ENCODE measurements at places on chromosomes 11 and 22.

GRCh38 chr11:129743112-129743815 lies 72.4 kb upstream of the TMEM45B start:
- peak; percentile 77 for DNase-seq

DNA sequence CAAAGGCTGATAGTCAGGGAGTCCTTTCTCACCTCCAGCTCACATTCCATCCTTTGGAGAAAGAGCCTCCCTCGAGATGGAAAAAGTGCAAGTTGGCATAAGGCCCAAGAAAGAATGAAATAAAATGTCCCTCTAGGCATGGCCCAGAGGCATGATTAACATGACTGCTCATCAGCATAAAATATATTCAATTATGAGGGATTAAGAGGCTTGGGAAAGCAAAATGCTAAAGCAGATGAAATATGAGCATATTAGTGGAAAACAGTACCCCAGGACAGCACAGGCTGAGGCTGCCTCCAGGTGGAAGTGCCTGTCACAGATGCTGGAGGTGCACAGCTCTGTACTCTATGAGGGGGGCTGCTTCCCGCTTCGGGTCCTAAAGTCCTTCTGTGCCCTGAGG lies 347.8 kb upstream of the PLET1 start:
- no peak for DNase-seq

DNA sequence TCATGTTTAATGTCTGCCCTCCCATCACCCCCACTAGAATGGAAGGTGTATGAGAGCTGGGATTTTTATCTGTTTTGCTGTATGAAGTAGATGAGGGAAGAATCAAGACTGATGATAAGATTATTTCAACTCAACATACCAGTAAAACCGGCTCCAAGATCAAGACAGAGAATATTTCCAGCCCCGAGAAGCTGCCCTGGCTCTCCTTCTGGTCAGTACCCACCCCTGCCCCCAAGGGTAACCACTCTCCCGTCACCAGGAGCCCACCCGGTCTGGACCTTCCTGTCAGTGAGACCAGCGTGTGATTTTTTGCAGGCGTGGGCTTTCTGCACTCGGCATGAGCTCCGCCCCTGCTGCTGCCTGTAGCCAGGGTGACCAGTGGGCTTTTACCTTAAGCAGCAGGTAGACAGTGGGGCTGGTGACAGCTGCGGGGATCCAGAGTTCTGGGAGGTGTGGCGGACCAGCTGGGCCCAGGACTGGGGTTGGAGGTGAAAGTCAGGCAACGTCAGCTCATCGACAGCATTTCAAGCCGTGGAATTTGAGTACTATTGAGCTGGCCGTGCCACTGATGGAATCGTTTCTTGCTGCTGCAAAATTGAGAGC lies 25.6 kb downstream of the RPL3 start:
- no peak for DNase-seq

- no peak for DNase-seq
Measured at GRCh38 chr11:109972939-109973338, 120.3 kb upstream of the ZC3H12C start.

DNA sequence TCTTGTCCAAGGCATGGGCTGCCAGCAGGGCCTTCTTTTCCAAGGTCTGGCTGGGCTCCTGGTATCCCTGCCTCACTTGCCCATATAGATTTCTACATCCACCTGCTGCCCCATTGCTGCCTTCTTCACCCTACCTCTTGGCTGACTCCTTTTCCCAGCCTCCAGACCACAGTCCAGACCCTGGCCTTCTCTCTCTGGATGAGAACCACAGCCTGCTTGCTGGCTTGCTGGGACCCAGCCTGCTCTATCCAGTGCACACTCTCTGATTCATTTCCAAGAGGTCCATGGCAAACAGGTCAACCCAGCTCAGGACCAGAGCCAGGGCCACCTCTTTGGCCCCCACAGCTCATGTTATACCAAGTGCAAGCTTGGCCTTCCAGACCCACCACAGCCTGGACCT lies 169.4 kb upstream of the BDNF start:
- no peak for DNase-seq

DNA sequence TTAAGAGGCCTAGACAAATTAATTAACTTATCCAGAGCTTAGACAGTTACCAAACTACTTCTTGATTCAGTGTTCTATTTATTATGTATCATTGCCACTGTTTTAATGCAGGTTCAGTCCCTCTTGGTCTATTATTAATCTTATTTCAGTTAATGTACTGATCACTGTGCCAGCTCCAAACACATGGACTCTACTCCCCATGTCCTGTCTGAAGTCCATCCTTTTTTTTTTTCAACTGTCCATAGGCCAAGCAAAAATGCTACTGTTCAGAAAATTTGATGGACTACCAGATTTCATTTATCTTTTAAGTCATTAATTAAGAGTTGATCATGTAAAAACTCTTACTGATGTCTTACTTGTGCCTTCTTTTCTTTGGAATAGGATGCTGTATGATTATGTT lies 11.9 kb downstream of the POLD3 start:
- DNase-seq, result no peak

DNA sequence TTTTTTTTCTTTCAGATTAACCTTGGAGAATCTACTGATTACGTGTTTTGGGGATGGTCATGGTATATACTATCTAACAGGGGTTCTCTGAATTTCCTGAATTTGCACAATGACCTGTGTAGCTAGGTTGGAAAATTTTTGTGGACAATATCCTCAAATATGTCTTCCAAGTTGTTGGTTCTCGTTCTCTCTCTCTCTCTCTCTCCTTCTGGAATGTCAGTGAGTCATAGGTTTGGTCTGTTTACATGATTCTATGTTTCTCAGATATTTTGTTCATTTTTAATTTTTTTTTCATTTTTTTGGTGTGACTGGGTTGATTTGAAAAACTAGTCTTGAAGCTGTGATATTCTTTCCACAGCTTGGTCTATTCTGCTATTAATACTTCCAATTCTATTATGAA lies 604.0 kb upstream of the ANO3 start:
- no peak for DNase-seq

- no peak for DNase-seq
Measured at GRCh38 chr11:32044158-32044863, 46.6 kb upstream of the RCN1 start.

GRCh38 chr11:117121176-117121575 lies 22.9 kb upstream of the PAFAH1B2 start:
- DNase-seq, result no peak

DNA sequence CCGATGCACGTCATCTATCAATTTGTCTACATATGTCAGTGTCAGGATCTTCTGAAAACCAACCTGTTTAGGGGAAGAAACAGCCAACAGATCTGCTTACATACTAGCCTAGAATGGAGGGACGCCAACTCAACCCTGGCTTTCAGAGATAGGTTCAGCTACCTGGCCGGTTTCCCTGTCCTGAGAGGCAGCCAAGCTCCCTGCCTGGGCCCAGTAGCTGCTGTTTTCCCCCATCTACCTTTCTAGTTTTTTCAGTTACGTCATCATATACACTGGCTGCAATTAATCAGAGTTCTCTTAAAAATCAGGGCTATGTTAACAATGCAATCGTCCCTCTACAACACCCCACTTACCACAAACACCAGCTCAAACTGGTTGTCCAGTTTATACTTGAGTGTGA lies 1.0 kb downstream of the SRPRA start:
- DNase-seq, result no peak

DNA sequence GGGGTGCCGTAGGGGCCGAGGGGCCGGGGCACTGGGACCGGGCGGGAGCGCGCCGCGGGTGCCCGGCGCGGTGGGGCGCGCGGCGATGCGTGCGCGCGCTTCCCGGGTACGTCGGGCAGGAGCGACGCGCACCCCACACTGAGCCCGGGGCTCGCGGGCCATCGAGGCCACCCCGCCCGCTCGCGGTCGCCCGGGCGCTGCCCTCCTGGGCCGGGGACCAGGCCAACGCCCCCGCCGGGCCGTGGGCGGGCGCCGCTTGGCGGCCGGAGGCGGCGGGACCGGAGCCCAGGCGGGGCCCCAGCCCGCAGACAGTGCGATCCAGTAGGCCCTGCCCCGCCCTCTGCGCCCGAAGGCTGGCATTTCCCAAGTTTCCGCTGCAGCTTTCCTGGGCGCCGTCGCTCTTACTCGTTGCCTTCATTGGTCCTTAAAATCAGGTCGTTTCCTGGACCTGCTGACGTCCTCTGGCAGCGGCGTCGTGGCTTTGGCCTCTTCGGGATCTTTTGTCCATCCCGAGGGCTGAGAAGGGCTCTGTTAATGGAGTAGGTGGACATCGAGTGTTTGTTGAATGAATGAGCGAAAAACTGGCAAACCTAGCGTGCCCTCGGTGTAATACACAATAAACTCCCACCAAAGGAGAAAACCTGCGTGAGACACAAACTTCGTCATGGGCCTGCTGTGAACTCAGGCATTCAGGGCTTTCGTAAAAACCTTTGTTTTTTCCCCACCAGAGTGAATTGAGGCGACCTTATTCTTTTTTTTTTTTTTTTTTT lies 638 bp downstream of the PARVA start:
- peak; percentile 92 for DNase-seq

GRCh38 chr11:110207123-110207522 lies 89.3 kb downstream of the RDX start:
- no peak for DNase-seq

DNA sequence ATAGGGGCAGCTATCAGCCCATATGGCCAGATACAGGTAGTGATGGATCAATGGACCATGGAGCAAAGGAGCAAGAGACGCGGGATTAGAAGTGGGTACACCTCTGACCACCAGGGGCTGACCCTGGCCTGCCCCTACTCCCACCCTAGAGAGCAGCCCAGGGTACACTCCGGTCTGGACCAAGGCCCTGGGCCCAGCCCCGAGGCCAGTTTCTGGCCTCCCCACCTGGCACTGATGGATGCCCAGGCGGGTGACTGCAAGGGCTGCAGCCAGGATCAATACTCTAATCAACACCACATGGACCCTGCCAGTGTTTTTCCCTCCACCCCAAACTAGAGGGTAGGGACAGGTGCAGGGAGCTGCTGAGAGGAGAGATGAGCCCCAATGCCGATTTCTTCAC lies 74.1 kb upstream of the NECTIN1 start:
- no peak for DNase-seq

- no peak for DNase-seq
Measured at GRCh38 chr11:27696961-27697360, 3.3 kb downstream of the BDNF start.

DNA sequence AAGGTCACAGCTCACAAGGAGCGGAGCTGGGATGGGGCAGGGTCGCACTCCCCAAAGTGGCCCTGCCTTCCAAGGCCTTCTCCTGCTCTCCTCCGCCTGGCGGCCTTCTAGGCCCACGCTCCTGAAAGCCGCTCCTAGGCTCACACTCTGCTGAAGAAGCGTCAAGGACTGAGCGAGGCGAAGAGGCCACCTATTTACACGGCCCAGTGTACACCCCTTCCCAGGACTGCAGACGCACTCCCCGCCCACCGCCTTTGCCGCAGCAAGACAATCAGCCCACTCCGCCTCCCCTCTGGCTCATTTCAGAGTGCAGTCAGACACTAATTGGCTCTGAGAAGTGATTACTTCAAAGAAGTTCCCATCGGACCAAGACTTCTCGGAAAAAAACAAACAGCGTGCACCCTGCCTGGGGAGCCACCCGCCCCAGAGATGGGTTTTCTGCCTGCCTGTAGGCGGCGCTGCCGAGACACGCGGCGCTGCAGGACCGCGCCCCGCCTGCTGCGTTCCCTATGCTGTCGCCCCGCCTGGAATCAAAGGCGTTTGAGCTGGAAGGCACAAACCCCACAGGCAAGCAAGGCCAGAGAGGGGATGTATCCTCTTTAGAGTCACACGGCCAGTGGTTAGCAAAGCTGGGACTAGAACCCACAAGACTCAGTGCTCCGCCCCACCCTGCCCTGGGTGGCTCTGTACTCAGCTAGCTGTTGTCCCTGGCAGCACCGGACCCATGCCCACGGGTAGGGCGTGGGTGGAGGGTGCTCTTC lies 414.8 kb downstream of the BUD13 start:
- no peak for DNase-seq

- peak; percentile 89 for DNase-seq
Measured at GRCh38 chr11:2807801-2808241, 77.8 kb downstream of the CDKN1C start.

DNA sequence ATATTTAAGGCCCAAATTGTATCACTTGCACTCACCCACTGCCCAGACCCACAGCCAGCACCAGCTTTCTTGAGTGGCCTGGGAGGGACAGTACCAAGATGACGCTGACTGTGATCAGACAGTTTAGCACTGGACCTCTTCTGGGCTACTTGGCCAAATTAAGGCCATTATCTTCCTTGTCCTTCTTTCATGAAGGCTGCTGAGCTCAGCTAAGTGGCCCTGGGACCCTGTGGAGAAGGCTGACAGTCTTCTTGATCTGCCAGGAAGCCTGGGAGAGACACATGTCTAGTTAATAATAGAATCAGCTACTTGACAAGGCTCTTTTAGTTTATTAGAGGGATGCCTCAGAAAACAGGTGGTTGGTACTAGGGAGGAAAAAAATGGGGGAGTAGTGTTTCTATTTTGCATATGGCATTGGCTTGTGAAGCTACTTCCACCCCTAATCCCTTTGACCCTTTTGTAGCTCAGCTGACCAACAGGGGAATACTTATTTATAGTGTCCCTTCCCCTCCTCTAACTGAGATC lies 127.9 kb upstream of the NTM start:
- DNase-seq, result no peak

DNA sequence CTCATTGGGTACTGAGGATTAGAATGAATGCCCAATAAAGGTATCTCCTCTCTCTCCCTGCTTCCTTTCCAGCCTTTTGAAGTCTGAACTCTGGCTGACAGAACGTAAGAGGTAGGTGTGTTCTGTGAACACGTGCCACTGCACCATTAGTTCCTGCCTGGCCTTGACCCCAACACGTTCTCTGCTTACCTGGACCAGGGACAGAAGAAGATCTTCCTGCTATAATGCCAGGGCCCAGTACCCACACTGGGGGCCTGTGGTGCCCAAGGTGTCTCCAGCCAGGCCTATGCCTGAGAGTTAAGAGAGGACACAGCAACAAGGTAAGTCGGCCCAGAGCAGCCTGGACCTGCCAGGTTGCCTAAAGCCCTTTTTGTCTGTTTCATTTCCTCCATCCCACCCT lies 147.7 kb upstream of the TIMP3 start:
- no peak for DNase-seq

GRCh38 chr11:95335989-95336388 lies 105.0 kb upstream of the SESN3 start:
- DNase-seq, result no peak
